ENCODE measurements at places on chromosomes 11 and 22. TPM values are rescaled to one million over a fixed set of nuclear protein-coding genes. Genes with fewer than 3 reads are reported as not detected.

RAB39A gene
- total RNA-seq = not detected

- DNase-seq = no peak
These were observed 8.1 kb upstream of the SLC35E4 start for GRCh38 chr22:30627471-30627870.

SLC37A2 gene
- 0.31 TPM for total RNA-seq

JAML gene
- not detected for total RNA-seq

RBFOX2 gene
- total RNA-seq = 92.3 TPM
